ENCODE measurements at places on chromosomes 3 and 15.

GRCh38 chr3:143101792-143102381, 17.7 kb upstream of the CHST2 start:
- DNase-seq: no peak

DNA sequence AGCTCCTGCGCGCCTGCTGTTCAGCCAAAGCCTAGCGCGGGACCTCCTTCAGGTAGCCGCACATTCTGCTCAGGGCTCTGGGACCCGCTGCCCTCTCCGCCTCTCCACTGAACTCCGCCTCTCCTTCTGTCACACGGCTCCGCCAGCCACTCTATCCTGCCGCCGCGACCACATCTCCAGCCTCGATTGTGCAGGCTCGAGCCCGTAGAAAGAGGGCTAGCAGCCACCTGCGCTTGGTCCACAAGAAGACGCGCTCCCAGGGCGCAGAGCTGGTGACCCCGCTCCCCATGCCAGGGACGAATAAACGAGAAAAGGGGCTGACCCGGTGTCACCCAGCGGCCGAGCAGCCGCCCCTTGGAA, 1.1 kb upstream of the VIPR1 start:
- DNase-seq: no peak

GRCh38 chr3:23275814-23276213, 72.7 kb downstream of the UBE2E2 start:
- no peak for DNase-seq

- no peak for DNase-seq
Observed at GRCh38 chr15:84871428-84871985, 13.0 kb upstream of the SLC28A1 start.

GRCh38 chr15:47607695-47608094, 109.6 kb upstream of the SEMA6D start:
- DNase-seq: no peak

DNA sequence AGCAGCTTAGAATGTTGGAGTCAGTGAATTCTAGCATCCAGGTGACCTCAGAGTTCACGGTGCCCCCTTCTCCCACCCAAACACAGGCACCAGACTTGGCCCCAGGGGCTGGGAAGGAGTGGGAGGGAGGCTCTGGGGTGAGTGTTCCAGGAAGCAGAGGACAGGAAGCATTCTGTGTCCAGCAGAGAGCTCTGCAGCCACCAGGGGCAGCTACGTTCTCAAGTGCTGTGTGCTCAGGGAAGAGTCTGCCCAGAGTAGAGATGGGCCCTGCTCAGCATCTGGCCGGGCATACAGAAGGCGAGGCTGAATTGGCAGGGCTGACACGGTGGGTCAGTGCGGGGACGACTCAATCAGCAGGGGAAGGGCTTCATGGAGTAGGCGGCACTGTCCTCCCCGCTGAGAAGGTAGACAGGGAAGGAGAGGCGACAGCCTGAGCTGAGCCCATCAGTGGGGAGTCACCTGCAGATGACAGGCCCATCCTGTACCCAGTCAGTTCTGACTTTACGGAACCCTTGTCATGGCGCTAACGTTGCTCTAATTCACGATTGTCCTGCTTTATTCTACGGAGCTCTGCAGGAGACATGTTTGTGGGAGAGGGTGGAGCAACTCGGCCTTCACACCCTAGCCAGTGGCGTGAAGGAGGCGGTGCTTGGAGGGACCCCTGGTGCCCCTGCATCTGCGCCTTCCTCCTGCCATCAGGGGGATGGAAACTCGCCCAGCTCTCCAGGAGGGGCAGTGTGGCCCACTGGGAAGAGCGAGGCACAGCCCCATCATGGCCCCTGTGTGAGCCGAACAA, 82.2 kb downstream of the C3orf70 start:
- no peak for DNase-seq

- no peak for DNase-seq
Observed at GRCh38 chr3:186418671-186419145, 56.7 kb upstream of the DGKG start.

GRCh38 chr3:101690972-101691371, 4.5 kb upstream of the RPL24 start:
- DNase-seq: no peak

- no peak for DNase-seq
Observed at GRCh38 chr3:10841100-10841499, 25.1 kb downstream of the SLC6A11 start.

- no peak for DNase-seq
Observed at GRCh38 chr3:70999730-71000129, 583.8 kb downstream of the FOXP1 start.

- no peak for DNase-seq
Observed at GRCh38 chr15:35912196-35912595, 366.2 kb upstream of the DPH6 start.

GRCh38 chr3:39106851-39107387, 508 bp downstream of the GORASP1 start:
- no peak for DNase-seq

DNA sequence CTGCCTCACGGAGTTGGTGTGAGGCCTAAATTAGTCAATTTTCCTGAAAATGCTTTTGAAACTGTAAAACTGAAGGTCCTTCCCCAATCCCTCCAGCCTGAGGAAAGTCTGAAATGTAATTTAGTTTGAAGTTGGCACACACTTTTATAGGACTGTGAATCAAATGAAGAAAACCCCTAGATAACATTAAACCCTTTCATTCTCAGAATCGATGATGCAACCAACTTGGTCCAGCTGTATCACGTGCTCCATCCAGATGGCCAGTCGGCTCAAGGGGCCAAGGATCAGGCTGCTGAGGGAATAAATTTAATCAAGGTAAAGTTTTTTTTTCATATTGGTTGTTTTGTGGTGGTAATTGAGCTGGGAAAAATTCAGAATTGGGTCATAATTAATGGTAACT, 11.7 kb downstream of the MRPS22 start:
- no peak for DNase-seq

DNA sequence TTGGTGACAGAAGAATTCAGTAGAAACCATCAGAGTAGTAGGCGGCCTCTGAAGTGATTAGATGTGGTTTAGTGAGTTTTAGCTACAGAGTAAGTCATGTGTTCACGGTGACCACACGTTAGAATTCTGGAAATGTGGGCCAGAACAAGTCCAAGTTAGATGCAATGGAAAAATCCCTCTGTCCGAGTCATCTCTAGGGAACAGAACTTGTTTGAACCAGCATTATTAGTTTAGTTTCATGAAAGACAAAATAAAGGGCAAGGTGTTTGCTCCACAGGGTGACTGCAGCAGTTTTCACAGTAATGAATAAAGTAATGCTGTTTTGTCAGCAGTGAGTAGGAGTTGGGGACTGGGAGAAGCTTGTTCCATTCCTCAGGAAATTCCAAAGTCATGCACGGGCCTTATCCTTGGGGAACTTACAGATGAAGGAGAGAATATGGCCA, 100.2 kb downstream of the CGNL1 start:
- no peak for DNase-seq

- DNase-seq: no peak
Observed at GRCh38 chr3:98596541-98597500, 3.4 kb upstream of the CPOX start.

- DNase-seq: no peak
Observed at GRCh38 chr3:61625429-61625828, 64.1 kb downstream of the PTPRG start.

DNA sequence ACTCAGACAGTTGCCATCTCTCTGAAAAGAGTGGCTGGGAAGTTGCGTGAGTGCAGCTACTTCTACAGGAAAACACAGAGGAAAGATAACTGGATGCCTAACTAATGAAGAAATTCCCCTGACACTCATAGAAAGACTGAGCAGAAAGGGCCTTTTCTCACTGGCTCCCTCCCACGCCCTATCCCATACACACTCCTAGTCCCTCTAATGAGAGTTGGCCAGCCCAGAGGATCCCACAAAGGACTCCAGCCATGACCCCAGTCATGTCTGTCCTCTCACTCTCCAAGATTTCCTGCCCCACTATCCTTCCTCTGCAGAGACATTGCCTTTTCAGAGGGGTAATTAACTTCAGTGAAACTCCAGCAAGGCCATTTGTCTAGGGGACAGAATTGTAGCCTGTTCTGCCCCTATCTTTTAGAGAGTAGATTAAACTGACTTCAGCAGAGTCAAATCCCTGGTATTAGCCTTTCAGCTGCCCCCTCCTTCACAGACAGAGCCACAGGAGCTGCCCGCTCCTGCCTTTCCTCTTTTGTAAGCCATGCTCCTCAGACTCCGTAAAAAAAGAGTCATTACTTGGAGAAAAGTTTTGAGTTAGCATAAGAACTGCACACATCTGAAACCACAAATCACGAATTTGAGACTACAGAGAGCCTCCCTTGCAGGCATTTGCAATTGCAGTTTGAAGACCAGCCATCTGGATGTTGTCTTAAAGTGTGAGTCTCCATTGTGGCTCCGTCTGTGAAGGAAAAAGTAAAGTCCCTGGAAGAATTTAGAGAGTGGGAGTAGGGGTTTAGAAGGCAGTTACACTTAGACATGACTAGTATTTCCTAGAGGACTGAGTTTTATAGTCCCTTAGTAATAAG, 129.1 kb upstream of the SEMA6D start:
- no peak for DNase-seq
